Progenitor cell of endocrine pancreas (in vitro differentiated cells): ENCODE measurements at places on chromosomes 3 and 15.

DNA sequence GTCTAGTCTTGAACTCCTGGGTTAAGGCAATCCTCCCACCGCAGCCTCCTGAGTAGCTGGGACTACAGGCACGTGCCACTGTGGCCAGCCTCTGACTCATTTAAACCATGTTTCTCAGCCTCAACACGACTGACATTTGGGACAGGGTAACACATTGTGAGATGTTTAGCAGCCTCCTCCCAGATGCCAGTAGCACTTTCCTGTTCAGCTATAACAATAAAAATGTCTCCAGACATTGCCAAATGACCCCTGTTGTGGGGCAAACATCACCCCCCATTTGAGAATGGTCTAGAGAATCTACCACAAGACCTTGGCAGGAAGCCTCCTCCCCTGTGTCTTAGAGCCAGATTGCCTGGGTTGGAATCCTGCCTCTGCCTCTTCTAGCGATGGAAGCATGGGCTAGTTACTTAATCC, 8.4 kb downstream of the TMEM40 start:
- DNase-seq, result no peak
- no peaks in the 10 kb centered on the region for H3K4me1 ChIP-seq
- H3K36me3 ChIP-seq, result no peaks in the 10 kb centered on the region
- H3K27ac ChIP-seq, result no peak overlapping the region
- peaks cover 3% of the 10 kb centered on the region for H3K27me3 ChIP-seq

DNA sequence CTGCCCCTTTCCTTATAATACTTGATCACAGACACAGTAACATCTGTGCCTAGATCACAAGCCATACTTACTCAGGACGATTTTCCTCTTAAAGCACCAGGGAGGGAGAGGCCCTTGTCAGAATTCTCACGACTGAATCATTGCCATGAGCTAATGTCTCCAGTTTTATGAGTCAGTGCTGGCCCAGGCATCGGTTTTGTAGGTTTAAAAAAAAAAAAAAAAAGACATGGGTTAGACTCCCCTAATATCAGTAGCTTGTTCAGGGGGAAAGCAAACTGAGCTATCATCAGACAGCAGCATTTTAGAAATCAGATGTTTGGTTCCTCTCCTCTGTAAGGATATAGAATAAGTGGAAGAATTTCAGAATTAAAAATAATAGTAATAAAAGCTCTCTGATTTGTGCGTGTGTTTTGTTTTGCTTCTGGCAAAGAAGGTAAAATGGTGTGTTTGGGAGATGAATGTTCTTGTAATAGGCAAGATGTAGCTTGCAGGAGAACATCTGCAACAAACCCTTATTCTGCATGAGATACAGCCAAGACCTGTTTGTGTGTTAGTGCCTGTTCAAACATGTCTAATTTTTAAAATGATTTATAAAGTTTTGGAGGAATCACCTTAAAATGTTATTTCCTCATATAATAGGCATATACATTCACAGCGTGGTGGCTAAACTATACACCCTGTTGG, 193.6 kb downstream of the TP63 start:
- DNase-seq, result no peak
- no peak overlapping the region for H3K4me3 ChIP-seq
- no peaks in the 10 kb centered on the region for H3K4me1 ChIP-seq

DNA sequence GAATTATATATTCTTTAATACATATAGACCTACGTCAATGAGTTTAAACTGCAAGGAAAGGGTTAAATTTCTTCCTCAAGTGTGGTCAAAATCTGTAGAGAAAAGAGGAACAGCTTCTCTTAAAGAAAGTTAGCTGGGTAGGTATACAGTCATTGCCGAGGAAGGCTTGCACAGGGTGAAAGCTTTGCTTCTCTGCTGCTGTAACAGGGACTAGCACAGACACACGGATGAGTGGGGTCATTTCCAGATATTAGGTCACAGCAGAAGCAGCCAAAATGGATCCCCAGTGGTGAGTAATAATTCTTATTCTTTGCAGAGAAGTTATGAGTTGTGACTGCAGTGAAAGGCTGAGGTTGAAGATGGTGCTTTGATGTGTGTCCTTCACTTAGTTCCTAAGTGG, at the start of gene CD86:
Gene CD86, plus strand, starts transcription at position 148 of the 400 bp plus-strand sequence. Its CDS starts 128 bp downstream, at position 276.
- DNase-seq, result no peak
- peaks cover under 1% of the 10 kb centered on the region for H3K4me1 ChIP-seq
- no peaks in the 10 kb centered on the region for H3K36me3 ChIP-seq
- no peak within 1 kb of the TSS for H3K27ac ChIP-seq
- peaks cover 9% of the 10 kb centered on the region for H3K27me3 ChIP-seq

GRCh38 chr3:94525043-94525442, 462.2 kb downstream of the NSUN3 start:
- no peak for DNase-seq
- H3K27ac ChIP-seq, result peak overlapping the region; percentile 85
- H3K27me3 ChIP-seq, result no peaks in the 10 kb centered on the region
- no peaks in the 10 kb centered on the region for H3K36me3 ChIP-seq
- peak overlapping the region; percentile 0 for H3K4me3 ChIP-seq

DNA sequence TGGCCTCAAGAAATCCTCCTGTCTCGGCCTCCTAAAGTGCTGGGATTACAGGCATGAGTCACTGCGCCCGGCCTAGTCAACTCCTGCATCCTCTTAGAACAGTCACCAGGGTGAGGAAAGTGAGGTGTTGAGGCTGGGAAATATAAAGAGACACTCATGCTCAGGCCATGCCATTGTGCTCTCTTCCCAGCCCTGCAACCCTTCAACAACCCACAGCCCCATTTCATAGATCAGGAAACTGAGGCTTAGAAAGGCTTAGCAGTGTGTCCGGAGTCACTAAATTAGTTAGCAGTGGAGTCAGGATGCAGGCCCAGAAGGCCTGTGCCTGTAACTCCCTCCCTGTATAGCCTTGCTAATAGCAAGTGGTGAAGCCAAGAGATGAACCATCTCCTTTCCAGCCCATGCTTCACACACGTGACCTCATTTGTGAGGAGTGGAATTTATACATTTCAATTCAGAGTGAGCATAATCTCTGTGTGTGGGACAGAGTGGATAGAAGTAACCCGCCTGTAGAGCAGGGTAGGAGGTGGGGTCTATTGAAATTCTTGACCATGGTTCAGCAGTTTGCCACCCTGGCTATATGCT, 51.7 kb upstream of the USP3 start:
- no peak for DNase-seq
- H3K27ac ChIP-seq, result no peak overlapping the region
- no peaks in the 10 kb centered on the region for H3K36me3 ChIP-seq

DNA sequence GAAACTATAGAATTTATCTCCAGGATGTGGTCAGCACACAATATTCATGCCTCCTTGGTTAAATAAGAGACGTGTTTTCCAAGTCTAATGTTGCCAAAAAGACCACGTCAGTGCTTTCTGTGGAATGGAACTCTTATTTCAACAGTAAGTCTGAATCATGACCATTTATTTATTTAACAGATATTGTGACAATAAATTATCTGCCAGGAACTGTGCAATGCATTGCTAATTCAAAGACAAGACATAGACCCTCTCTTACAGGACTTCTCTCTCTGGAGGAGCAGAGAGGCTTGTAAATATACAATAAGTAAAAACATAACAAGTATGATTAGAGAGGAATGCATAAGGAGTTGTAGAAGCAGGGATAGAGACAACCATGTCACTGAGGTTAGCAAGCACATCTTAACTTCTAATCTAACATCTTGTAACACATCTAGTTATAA, 227.5 kb downstream of the DTWD1 start:
- H3K36me3 ChIP-seq, result no peaks in the 10 kb centered on the region
- H3K4me3 ChIP-seq, result no peak overlapping the region
- H3K27ac ChIP-seq, result no peak overlapping the region
- H3K27me3 ChIP-seq, result peaks cover 4% of the 10 kb centered on the region

DNA sequence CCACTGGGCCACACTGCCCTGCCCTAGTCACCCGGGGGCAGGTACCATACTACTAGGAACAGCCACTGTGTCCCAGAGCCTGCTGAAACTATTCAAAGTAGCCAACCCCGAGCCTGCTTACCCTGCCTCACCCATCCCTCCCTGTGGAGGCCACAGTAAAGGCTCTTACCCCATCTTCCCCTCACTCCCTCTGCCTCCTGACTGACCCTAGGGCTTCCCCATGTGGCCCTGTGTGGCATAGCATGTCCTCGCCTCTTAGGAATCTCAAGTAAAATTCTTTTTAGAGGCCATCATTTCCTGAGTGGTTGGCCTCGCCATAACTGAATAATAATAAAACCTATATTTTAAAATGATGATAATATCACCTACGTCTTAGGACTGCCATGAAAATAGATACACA, 112.2 kb upstream of the SLC6A11 start:
- H3K36me3 ChIP-seq, result no peaks in the 10 kb centered on the region
- H3K27ac ChIP-seq, result no peak overlapping the region
- no peak overlapping the region for H3K4me3 ChIP-seq
- no peak for DNase-seq

- no peaks in the 10 kb centered on the region for H3K36me3 ChIP-seq
- no peak for DNase-seq
- peaks cover 5% of the 10 kb centered on the region for H3K27me3 ChIP-seq
- no peak overlapping the region for H3K4me3 ChIP-seq
- H3K4me1 ChIP-seq, result no peaks in the 10 kb centered on the region
Measured at GRCh38 chr15:63107895-63108546, 13.6 kb upstream of the LACTB start.

- no peak for DNase-seq
- H3K4me3 ChIP-seq, result no peak overlapping the region
- H3K27me3 ChIP-seq, result no peaks in the 10 kb centered on the region
- H3K27ac ChIP-seq, result no peak overlapping the region
- peaks cover 6% of the 10 kb centered on the region for H3K4me1 ChIP-seq
Measured at GRCh38 chr3:100209948-100210771, 50.6 kb upstream of the TBC1D23 start.

GRCh38 chr3:48851407-48851806, 3.7 kb upstream of the PRKAR2A start:
- H3K4me1 ChIP-seq, result peaks cover 5% of the 10 kb centered on the region
- H3K27ac ChIP-seq, result no peak overlapping the region
- no peaks in the 10 kb centered on the region for H3K27me3 ChIP-seq
- DNase-seq, result no peak
- no peak overlapping the region for H3K4me3 ChIP-seq
- no peaks in the 10 kb centered on the region for H3K36me3 ChIP-seq

DNA sequence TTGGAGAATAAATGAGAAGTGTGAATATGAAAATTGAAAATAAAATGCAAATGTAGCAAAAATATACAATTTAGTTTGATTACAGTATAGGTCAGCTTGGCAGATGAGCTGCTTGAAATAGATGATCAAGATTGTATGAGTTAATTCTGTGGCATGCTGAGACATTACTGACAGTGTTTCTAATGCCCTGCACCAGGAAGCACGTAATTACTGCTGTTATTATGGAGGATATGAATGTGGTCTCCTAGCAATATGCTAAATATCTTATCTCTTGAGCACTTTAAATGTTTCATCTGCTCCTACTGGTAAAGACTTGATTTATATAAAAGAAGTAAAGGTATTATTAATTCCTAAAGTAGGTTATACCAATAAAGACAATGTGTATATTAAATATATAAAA, 1015.5 kb downstream of the PLOD2 start:
- no peaks in the 10 kb centered on the region for H3K27me3 ChIP-seq
- H3K4me3 ChIP-seq, result no peak overlapping the region
- no peaks in the 10 kb centered on the region for H3K4me1 ChIP-seq

DNA sequence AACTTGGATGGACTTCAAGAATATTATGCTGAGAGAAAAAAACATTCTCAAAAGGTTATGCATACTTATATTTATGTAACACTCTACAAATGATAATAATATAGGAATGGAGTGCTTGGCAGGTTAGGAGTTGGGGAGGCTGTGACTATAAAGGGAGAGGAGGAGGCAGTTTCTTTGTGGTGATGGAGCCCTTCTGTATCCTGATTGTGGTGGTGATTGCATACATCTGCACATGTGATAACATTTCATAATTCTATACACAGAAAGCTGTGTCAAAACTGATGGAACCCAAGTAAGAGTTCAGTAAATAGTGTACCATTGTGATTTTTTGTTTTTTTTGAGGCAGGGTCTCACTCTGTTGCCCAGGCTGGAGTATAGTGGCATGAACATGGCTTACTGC, 31.7 kb upstream of the FAM3D start:
- DNase-seq, result no peak
- H3K4me3 ChIP-seq, result no peak overlapping the region
- no peaks in the 10 kb centered on the region for H3K36me3 ChIP-seq

GRCh38 chr15:40471105-40471807, 472 bp downstream of the CHST14 start:
- H3K27ac ChIP-seq, result peak overlapping the region; percentile 92
- peaks cover 8% of the 10 kb centered on the region for H3K4me1 ChIP-seq
- H3K36me3 ChIP-seq, result no peaks in the 10 kb centered on the region
- H3K27me3 ChIP-seq, result no peaks in the 10 kb centered on the region
- peak overlapping the region; percentile 83 for H3K4me3 ChIP-seq

DNA sequence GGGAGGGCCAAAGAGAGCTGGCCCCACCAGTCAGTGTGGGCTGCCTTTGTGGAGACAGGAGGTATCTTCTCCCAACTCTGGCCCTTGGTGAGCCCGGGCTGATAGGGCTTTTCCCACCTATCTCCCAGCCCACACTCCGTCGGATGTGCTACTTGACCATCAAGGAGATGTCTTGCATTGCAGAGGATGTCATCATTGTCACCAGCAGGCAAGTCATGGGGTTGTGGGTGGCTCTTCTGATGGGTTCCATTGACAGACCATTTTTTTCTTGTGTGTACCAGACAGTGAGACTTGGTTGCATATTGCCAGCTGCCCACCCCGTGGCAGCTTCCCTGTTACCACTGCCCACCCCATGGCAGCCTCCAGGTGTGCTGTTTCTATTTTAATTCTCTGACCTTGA, 3.3 kb downstream of the COPG1 start:
- no peak overlapping the region for H3K27ac ChIP-seq
- H3K4me1 ChIP-seq, result peaks cover 15% of the 10 kb centered on the region
- H3K36me3 ChIP-seq, result peaks cover 22% of the 10 kb centered on the region
- no peak for DNase-seq

- no peaks in the 10 kb centered on the region for H3K27me3 ChIP-seq
- H3K36me3 ChIP-seq, result no peaks in the 10 kb centered on the region
- no peak overlapping the region for H3K27ac ChIP-seq
- no peaks in the 10 kb centered on the region for H3K4me1 ChIP-seq
- no peak overlapping the region for H3K4me3 ChIP-seq
Measured at GRCh38 chr3:6089780-6090179, 771.1 kb upstream of the GRM7 start.

- H3K36me3 ChIP-seq, result no peaks in the 10 kb centered on the region
- no peak overlapping the region for H3K4me3 ChIP-seq
- peaks cover 12% of the 10 kb centered on the region for H3K4me1 ChIP-seq
- no peaks in the 10 kb centered on the region for H3K27me3 ChIP-seq
- no peak for DNase-seq
- H3K27ac ChIP-seq, result no peak overlapping the region
Measured at GRCh38 chr15:72786676-72787345, 3.3 kb upstream of the ADPGK start.

GRCh38 chr3:128073185-128073725, 21.0 kb downstream of the SEC61A1 start:
- no peak overlapping the region for H3K4me3 ChIP-seq
- DNase-seq, result no peak
- H3K27me3 ChIP-seq, result peaks cover 6% of the 10 kb centered on the region
- H3K27ac ChIP-seq, result no peak overlapping the region
- H3K4me1 ChIP-seq, result peaks cover 5% of the 10 kb centered on the region

DNA sequence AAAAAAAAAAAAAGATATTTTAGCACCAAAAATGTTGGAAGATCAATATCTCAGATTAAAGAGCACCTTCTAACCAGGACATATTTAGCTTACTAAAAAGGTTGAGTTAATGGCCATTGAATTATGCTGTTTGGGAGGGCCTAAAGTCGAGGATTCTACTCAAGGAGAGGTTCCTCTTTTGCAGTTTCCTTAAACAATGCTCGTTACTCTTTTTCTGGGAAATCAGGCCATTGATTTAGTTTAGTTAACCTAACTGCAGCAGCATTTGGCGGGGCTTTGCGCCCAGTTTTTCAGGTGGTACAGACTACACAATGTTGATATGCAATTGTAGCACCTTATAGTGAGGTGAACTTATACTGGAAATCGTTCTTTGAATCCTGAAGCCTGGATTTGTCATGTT, 6.8 kb downstream of the ABHD2 start:
- H3K27me3 ChIP-seq, result no peaks in the 10 kb centered on the region
- peaks cover 2% of the 10 kb centered on the region for H3K36me3 ChIP-seq
- H3K4me1 ChIP-seq, result peaks cover 33% of the 10 kb centered on the region
- H3K27ac ChIP-seq, result no peak overlapping the region
